ENCODE measurements at places on chromosomes 3 and 15.

DNA sequence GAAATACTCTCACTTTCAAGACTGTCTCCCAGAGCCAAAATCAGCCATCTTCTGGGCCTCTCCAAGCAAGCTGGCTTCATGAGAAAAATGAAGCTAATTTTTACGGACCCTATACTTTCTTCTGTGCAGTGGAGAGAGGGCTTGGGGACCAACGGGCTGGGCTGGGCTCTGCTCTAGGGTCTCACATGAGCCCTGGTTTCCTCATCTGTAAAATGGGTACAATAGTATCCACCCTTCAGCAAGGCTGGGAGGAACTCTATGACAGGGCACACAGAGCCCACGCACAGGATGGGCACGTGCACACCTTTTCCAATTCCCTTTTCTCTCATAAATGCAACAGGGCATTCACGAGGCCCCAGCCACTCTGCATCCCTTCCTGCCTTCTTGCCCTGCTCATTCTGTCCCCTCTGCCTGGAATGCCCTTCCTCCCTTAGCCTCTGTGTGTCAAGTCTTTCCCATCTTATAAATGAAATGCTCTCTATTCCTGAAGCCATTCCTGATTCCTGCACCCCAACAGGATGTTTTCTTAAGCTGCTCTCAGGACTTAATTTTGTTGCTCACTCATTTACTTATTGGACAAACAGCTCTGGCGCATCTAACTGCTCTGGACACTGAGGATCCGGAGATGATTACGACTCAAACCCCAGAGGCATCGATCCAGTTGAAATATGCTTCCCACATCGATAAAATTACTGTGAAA is 32.9 kb upstream of the SEC13 start:
- no peak for DNase-seq

DNA sequence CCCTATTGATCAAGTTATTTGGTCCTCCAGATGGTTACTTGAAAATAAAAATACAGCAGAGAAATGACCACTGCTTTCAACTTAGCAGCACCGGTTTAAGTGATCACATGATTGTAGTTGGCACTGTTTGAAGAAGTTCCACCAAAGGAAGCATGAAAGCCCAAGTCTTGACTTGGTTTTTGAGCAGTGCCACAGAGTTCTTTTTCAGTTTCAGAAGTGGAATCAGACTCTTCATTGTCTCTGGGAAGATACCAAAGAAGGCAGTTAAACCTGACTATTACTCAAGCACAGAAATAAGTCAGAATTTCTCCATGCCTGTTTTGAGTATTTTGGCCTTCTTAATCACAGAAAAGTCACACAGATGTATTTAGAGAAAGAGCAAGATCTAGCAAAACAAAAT is 66.7 kb downstream of the BBX start:
- DNase-seq, result no peak

GRCh38 chr15:73982222-73982962 is 9.7 kb downstream of the STOML1 start:
- no peak for DNase-seq

DNA sequence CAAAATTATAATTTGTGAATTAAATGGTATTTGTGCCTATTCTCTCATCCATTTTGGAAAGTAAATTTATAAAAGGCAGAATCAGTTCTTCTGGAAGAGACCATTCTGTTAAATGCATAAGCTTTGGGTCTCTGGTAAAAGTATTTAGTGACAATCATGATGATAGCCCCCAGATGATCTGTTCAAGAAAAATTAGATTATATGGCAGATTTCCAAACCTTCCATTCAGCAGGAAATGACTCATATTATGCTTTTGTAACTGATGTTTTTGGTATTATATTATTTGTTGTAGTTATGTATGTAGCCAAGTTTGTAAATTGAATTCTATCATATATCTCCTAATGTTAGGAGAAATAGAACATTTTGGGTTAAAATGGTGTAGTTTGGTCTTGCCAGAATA is 340.8 kb upstream of the DPH6 start:
- DNase-seq, result no peak

- DNase-seq, result no peak
Observed at GRCh38 chr3:131702146-131702545, 199.4 kb upstream of the MRPL3 start.

DNA sequence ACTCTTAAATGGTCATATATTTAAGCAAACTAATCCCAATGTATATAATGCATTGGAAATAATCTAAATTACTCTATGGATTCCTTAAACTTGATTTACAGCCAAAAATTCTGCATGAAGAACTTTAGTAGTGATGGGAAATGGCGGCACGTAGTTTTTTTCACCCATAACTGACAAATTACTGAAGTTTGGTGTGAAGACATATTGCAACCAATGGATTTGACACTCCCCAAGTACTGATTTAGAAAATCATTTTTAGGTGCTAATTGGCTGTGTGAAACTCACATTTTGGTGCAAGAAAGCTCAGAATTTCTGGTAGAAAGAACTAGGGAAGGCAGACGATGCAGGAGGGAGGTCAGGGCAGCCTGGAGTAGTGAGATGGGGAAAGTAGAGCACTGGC is 19.3 kb upstream of the TMEM108 start:
- no peak for DNase-seq

DNA sequence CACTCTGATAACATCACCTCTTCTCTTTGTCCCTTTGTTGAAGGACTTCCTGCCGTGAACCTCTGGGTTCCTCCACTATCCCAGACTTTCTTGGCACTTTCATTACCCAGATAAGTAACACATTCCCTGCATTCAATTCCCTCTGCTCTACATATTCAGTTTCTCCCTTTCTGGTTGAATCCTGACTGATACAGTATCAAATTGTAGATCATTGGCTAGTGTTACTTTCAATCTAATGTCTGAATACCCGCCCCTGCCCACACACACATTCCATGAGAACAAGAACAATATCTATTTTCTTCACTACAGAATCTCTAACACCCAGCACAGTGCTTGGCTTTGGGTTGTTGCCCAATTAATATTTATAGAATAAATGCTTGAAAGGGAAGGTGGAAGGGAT is 163.5 kb downstream of the ABHD5 start:
- no peak for DNase-seq

- no peak for DNase-seq
Observed at GRCh38 chr15:76514282-76514681, 177.7 kb downstream of the ISL2 start.

DNA sequence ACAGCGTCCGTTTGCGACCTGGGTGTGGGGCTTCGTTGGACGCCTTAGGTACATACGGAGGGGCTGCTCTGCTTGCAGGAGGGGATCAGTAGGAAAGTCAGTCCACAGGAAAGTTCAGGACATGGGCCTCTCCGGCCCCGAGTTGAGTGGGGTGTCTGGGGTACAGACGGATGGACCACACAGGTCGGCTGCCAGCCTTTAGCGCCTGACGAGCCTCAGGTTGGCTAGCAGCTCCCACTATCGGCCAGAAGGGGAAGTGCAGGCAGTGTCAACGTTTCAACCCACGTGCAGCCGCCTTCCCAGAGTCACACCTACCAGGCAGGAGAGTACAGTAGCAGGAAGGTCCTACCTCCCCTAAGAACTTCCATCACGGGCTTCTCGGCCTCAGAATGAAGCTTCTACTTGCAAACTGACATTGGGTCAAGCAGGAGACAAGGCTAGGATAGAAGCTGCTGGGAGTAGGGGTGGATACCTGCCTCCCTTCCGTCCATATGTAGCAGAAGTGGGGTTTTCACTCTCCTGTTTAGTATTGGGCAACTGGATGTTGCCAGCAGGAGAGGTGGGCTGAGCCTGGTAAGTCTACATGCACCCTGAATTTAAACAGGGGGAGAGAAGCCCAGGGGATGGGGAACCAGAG is 1.8 kb upstream of the SCN5A start:
- no peak for DNase-seq

- no peak for DNase-seq
Observed at GRCh38 chr3:184618811-184619210, 57.2 kb downstream of the EPHB3 start.

DNA sequence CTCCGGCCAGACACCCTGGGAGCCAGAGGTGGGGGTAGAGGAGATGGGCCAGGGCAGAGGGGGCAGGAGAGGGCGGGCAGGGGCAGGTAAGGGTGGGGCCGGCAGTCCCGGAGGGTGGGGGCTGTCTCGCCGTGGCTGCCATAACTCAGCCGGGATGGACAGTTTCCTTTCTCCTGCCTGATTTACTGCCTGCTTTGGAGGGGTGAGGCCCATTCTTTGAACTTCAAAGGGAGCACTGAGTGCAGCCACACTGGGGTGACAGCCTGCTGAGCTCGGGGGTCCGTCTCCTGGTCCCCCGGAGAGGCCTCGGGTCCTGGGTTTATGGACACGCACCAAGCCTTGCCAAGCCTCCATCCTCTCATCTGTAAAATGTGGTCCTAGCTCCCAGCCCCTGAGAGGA is 135.4 kb downstream of the FBLN2 start:
- DNase-seq, result no peak

DNA sequence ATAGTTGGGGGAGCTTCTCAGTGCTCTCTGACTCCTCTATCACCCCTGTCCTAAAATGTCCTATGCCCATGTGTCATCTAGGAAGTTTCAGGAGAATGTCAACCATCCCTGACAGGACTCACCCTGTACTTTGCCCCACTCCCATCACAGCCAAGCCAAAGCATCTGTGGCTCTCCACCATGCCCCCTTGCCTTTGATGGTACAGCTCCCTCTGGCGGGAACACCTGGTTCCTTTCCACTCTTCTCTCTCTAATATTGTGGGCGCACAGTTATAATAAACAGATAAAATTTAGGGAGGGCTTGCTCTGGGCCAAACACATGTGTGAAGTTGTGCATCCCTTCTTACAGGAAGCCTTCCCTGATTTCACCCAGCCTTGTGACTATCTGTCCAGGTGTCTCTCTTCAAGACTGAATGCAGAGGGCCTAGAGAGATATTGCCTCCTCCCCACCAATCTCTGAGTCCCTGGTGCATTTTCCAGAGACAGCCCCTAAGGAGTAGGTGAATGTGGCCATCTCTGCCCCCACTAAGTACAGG is 62.8 kb downstream of the ISG20 start:
- DNase-seq, result no peak

GRCh38 chr3:21944251-21944650 is 193.2 kb upstream of the ZNF385D start:
- no peak for DNase-seq

Measured in esophagus squamous epithelium (tissue), 5 donors.